ENCODE measurements at places on chromosomes 4 and X.

DNA sequence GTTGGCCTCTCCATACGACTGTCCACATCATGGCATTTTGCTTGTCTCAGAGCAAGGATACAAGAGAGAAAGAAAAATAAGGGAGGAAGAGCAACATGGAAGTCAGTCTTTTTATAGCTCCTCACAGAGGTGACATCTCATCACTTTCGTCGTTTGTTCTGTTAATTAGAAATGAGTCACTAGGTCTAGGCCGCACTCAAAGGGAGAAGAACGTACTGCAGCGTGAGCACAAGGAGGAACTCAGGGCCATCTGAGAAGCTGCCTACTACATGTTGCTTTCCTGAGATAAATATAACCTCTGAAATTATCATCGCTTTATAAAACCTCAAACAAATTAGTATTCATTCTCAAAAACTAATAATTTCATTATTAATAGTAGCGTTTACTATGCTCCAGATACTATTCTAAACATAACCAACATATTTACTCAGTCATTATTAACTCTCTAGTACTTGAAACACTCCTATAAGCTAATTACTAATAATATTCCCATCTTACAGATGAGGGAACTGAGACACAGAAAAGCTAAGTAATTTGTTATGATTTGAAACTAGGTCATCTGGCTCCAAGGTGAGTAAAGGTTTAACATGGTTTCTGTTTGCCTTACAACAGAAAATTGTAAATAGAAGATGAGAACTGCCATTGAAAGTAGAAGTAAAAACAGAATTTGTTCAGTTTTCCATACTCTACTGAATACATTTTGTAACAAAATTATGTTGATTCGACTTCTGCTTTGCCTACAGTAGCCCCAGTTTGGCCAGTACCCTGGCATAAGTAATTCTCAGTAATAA is 213.2 kb upstream of the UGT8 start:
- no peak for DNase-seq

- no peak for DNase-seq
Measured at GRCh38 chrX:123756320-123756719, 23.5 kb upstream of the THOC2 start.

DNA sequence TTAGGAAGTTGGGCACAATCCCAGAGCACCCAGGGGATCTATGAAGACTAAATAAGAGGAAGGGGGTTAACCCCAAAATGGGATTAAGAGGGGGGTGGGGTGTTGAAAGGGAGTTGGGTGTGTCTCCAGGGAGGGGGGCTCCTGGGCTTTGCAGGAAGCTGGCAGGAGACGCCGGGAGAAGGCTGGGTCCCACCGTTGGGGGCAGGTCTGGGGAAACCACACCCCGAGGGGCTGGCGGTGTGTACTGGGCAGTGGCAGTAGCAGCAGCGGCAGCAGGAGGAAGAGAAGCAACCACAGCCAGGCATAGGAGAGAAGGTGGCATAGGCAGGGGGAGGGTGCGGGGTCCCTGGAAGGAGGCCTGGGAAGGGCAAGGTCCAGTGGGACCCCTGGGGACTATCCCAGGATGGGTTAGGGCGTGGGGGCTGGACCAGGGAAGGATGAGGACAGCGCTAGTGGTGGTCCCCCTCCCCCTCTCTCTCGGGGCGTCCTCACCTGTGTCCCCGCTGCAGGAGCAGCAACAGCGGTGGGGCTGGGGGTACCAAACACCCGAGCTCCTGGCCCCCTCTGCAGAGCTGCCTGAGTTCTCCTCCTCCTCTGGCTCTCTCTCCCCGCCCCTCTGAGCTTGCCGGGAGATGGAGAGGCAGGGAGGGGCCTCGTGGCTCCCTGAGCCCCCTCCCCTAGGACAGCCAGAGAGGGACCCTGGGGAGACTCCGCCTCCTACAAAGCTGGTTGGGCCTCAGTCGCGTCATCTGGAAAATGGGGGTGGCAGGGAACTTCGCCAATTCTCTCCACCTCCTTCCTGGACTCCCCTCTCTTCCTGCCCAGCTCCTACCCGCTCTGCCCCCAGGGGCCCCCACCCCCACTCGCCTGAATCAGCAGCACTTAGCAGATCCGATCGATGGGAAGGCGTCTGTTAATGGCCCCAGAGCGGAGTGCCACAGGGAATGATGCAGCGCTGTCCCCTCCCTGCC is at the start of gene KCND1:
Gene KCND1 (minus strand): TSS at position 596 of the 971 bp plus-strand sequence. CDS start 1,573 bp downstream, outside the sequence.
- peak; percentile 1 for DNase-seq

DNA sequence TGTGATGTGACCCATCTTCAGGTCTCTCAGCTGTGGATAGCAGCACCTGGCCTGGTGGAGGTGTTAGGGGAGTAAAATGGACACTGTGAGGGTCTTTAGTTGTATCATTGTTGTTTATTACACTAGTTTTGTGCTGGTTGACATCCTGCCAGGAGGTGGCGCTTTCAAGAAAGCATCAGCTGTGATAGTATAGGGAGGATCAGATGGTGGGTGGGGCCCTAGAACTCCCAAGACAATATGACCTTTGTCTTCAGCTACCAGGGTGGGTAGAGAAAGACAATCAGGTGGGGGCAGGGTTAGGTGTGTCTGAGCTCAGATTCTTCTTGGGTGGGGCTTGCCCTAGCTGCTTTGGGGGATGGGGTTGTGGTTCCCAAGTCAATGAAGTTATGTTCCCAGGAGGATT is 162.8 kb downstream of the PPP1R2C start:
- no peak for DNase-seq

DNA sequence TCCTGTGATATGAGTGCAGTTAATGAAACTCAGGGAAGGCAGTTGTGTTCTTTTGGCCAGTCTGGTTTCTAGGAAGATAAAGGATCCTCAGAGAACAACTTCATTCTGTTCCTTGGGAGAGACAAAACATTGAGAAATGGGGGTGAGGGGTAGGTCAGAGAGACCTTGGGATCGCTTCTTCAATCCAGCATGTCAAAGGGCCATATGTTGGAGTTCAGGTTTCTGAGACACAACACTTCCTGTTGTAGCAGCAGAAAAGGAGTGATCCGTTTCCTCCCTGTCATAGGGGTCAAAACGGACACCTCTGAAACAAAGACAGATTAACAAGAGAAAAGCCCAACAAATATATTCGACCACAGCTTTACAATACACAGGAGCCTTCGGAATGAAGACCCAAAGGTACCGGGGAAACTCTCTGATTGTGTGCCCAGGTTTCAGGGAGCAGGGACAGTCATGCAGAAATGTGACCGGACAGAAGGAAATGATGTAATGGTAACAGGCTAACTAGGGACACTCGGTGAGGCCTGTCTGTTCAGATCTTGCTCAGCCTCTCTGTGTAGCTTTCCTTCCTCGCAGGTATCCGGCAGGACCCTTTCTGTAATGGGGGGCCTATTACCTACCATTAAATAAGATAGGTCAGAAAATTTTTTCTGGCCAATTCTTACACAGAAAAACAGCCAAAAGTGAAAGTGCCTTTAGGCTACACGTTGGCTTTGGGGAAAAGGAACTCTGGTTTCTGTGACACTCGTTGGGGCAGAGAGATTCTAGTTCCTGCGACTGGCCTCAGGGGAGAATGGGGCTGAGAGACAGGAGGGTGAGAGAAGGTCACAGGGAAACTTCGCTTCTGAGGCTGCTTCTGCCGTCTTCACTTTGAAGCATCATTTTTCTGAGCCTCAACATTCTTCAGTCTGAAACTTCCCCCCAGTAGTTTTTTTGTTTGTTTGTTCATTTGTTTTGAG is 103.3 kb upstream of the TLR3 start:
- no peak for DNase-seq

DNA sequence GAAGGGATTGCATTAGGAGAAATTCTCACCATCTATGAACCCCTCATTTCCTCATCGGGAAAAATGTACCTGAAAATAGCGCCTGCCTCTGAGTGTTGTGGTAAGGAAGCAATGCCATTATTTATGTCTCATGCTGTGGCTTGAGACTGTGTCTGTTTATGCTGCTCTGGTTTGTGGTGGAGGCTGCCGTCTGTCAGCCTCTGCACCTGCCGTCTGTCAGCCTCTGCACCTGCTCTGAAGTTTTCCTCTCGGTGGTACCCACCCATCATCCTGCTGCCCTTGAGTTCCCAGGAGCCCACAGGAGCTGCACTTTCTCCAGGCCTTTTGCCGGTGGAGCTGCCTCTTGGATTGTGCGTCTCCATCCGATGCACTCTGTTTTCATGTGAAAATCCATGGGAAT is 68.5 kb upstream of the PPP2R3B start:
- DNase-seq: no peak

Measured in NCI-H226 (cell line).